Glutamatergic neuron (in vitro differentiated cells): ENCODE measurements at places on chromosomes 1 and 21.

DNA sequence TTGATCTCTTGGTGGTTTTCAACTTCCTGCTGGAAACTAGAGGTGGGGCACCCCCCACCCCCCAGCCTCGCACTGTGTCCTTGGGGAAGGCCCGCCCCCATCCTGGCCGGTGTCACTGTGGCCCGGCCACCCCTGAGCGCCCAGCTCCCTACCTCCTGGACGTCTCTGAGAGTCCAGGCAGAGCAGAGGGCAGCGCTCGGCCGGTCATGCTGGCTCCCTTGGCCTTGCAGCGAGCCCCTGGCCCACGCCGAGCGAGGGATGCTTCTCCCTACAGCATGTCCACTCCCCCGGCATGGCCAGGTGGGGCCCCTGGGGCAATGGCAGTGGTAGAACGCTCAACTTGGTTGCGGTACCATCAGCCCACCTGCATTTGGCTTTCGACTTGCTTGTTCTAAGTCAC, 28.7 kb upstream of the TRAPPC10 start:
- peaks cover 2% of the 10 kb centered on the region for H3K27me3 ChIP-seq
- no peak overlapping the region for H3K4me3 ChIP-seq
- no peaks in the 10 kb centered on the region for H3K36me3 ChIP-seq
- peaks cover 8% of the 10 kb centered on the region for H3K4me1 ChIP-seq
- no peak for DNase-seq

DNA sequence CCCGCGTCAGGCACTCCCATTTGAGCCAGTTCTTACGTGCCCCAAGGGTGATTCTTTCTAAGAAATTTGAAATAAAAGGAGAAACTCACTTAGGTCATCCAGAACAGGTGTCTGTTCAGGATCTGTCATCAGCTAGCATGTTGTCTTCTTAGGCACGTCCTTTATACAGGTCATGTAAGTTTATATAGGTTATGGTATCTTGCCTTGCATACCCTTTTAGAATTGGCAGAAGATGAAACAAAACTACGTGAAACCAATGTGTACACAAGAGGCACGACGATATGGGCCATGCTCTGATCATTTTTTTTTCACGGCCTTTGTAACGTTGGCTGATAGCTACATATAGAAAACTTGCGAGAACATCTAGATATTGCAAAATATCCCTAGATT, 579 bp upstream of the GTF2B start:
- peak overlapping the region; percentile 99 for H3K4me3 ChIP-seq
- peak overlapping the region; percentile 98 for H3K27ac ChIP-seq
- H3K36me3 ChIP-seq, result peaks cover 4% of the 10 kb centered on the region
- no peak for DNase-seq

DNA sequence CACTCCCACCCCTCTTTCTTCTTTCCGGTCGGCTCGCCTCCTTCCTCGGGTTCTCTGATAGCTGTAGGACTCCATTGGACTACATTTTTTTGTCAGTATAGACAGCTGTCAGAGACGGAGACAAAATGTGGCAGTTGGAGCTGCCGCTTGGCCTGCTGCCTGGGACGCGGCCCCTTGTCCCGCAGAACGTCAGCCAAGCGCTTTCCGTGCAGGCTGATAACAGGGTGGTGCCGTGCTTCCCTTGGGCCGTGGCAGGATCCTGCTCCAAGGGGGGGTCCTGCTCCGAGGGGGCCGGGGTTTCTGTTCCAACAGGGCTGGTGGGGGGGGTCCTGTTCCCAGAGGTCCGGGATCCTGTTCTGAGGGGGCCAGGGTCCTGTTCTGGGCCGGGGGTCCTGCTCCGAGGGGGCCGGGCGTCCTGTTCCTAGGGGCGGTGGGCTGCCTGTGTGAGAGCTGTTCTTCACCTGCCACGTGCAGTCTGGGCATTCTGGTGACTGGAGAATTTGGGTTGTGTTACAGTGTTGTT, 4.9 kb downstream of the SKI start:
- peaks cover 38% of the 10 kb centered on the region for H3K27me3 ChIP-seq
- no peaks in the 10 kb centered on the region for H3K36me3 ChIP-seq
- peak overlapping the region; percentile 95 for H3K27ac ChIP-seq
- DNase-seq, result no peak

- DNase-seq, result no peak
- no peak overlapping the region for H3K4me3 ChIP-seq
- peaks cover 34% of the 10 kb centered on the region for H3K4me1 ChIP-seq
- no peaks in the 10 kb centered on the region for H3K36me3 ChIP-seq
- H3K27ac ChIP-seq, result no peak overlapping the region
Observed at GRCh38 chr1:53130598-53130877, 11.9 kb downstream of the SLC1A7 start.

DNA sequence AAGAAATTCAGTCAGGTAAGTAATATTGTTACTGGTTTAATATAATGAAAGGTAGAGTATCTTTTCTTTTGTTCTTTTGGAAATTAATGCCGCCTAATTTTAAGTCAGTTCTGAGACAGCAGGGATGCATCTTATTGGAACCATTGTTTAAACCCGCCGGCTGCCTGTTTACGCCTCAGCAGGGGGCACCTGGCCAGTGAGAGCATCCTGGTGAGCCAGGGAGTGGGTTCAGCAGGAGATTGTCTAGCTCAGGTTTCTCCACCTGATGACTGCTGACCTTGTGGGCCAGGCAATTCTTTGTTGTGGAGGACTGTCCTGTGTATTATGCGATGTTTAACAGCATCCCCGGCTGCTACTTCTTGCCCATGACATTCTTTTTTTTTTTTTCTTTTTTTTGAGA, 30.2 kb downstream of the CHAF1B start:
- peaks cover 8% of the 10 kb centered on the region for H3K4me1 ChIP-seq
- no peak for DNase-seq
- no peak overlapping the region for H3K27ac ChIP-seq
- H3K4me3 ChIP-seq, result no peak overlapping the region
- H3K36me3 ChIP-seq, result no peaks in the 10 kb centered on the region
- H3K27me3 ChIP-seq, result peaks cover 3% of the 10 kb centered on the region

DNA sequence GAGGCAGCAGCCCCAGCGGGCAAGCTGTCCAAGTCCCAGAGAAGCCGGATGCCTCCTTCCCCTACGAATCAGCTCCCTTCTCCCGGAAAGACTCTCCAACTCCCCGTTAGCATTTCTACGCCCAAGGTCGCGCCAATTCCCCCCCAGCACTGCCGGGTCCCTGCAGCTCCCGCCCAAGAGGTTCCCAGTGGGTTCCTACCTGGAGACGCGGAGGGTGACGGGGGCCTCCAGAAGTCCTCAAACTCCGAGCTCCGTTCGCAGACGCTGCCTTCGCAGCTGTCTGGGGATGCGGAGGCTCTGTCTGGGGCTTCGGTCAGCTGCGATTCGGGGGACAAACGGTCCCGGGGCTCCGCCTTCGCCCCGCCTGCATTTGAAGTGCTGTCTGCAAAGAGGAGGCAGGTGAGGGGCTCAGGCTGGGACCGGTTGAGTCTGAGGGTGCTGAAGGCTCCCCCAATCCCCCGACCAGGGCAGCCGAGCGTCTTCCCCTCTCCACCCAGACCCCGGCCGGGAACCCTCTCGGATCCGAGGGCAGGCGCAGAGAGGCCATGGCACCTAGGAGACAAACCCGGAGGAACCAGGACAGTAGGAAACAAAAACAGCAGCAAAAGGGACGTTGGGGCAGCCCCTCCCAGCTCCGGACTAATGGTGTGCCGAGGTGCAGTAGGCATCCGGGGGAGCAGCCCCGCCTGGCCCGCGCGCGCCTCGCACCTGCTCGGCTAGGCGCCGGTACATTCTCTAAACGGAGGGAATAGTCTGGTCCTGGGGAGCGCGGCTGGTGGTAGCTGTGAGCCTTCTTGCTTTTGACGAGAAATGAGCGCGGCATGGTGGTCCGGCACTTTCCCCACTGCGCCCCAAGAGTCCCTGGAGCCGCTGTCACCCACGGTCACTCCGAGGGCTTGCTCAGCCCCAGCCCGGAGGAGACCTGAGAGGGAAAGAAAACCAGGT, 3.8 kb downstream of the GFI1 start:
- DNase-seq, result peak; percentile 42
- peaks cover 13% of the 10 kb centered on the region for H3K4me1 ChIP-seq
- peak overlapping the region; percentile 76 for H3K4me3 ChIP-seq
- H3K27ac ChIP-seq, result no peak overlapping the region
- peaks cover 36% of the 10 kb centered on the region for H3K27me3 ChIP-seq
- peaks cover 11% of the 10 kb centered on the region for H3K36me3 ChIP-seq

- H3K36me3 ChIP-seq, result no peaks in the 10 kb centered on the region
- H3K27ac ChIP-seq, result no peak overlapping the region
- DNase-seq, result no peak
- H3K4me1 ChIP-seq, result no peaks in the 10 kb centered on the region
- no peak overlapping the region for H3K4me3 ChIP-seq
Observed at GRCh38 chr1:173337126-173337525, 130.0 kb upstream of the TNFSF4 start.

DNA sequence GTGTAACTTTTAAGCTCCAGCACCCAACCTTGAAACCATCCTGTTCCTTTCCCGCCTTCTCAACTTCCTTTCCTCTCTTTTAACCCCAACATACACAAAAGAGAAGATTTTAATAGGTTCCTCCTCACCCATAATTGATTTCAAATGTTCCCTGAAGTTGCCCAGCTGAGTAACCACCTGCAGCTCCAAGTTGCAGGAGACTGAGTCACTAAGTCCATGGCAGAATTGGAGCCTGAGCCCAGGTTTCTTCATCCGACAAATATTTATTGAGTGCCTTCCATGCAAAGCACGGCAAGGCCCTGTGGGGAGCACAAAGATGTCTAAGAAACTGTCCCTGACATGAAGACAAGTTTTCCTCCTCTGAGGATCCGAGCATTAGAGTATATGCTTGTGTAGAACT, 97.7 kb downstream of the PAPPA2 start:
- no peak overlapping the region for H3K4me3 ChIP-seq
- no peaks in the 10 kb centered on the region for H3K36me3 ChIP-seq
- H3K4me1 ChIP-seq, result peaks cover 2% of the 10 kb centered on the region
- peaks cover 5% of the 10 kb centered on the region for H3K27me3 ChIP-seq
- no peak overlapping the region for H3K27ac ChIP-seq

- no peak overlapping the region for H3K27ac ChIP-seq
- no peaks in the 10 kb centered on the region for H3K36me3 ChIP-seq
- no peak for DNase-seq
- H3K27me3 ChIP-seq, result peaks cover 1% of the 10 kb centered on the region
- peaks cover 7% of the 10 kb centered on the region for H3K4me1 ChIP-seq
Observed at GRCh38 chr1:162990665-162991064, 78.5 kb upstream of the RGS4 start.

- no peaks in the 10 kb centered on the region for H3K4me1 ChIP-seq
- DNase-seq, result no peak
- H3K27me3 ChIP-seq, result no peaks in the 10 kb centered on the region
- H3K27ac ChIP-seq, result no peak overlapping the region
- peaks cover 25% of the 10 kb centered on the region for H3K36me3 ChIP-seq
Observed at GRCh38 chr1:207762622-207763021, 10.8 kb downstream of the CD46 start.

DNA sequence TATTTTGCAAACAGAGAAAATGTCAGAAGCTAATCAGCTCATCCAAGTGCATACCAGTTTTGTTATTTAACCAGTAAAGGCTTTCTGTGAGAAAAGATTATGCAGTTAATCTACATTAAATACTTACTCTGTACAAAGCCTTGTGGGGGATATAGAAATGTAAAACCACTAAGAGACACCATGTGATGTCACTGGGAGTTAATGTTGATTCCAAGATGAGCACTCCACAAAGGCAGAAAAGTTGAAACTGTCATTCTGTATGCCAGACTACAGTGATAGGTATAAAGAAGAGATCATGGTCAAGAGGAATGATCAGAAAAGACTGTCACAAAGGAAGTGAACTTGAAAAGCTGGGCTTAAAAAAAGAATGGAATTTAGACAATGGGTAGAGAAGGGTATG, 100.3 kb upstream of the SGIP1 start:
- H3K4me3 ChIP-seq, result no peak overlapping the region
- no peaks in the 10 kb centered on the region for H3K4me1 ChIP-seq
- no peak overlapping the region for H3K27ac ChIP-seq
- no peak for DNase-seq
- peaks cover 26% of the 10 kb centered on the region for H3K36me3 ChIP-seq

DNA sequence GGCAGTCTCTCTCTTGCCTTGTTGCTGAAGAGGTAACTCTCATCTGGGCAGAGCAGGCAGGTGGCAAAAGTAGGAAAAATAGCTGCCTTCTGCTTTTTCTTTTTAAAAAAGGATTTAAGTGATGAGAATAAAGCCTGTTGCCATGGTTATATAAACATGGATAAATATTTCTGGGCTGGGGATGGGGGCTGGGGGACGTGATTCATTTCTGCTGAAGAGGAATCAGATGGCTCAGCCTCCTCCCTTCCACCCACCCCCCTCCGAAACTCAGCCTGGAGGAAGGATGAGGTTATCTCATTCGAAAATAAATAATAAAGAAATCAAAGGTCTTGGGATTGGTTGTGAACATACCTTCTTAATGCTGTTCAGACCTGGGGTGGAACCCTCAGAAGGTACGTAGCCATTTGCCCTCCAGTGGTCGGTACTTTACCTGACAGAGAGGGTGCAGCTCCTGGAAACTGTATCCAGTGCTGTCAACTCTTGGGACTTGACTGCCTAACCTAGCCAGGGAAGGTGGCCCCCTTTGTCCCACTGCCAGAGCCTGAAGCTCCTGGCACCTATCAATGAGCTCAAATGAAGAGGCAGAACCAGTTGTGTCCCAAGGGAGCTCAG, 3.8 kb upstream of the INKA2 start:
- DNase-seq, result no peak
- no peak overlapping the region for H3K27ac ChIP-seq
- H3K4me1 ChIP-seq, result peaks cover 21% of the 10 kb centered on the region
- H3K27me3 ChIP-seq, result peaks cover 18% of the 10 kb centered on the region
- H3K4me3 ChIP-seq, result no peak overlapping the region

DNA sequence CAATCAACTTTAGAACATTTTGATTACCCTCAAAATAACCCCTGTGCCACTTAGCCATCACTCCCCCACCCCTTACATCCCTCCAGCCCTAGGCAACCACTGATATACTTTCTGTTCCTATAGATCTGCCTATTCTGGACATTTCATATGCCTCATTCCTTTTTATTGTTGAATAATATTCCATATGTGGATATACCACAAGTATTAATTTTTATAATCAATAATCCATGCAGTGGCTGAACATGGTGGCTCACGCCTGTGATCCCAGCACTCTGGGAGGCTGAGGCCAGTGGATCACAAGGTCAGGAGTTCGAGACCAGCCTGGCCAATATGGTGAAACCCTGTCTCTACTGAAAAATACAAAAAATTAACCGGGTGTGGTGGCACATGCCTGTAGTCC, 20.1 kb upstream of the MED18 start:
- no peak overlapping the region for H3K4me3 ChIP-seq
- no peaks in the 10 kb centered on the region for H3K27me3 ChIP-seq
- H3K4me1 ChIP-seq, result no peaks in the 10 kb centered on the region
- H3K27ac ChIP-seq, result no peak overlapping the region
- DNase-seq, result no peak
